ENCODE measurements at places on chromosomes 16 and 17. TPM values are rescaled to one million over a fixed set of nuclear protein-coding genes. Genes with fewer than 3 reads are reported as not detected.

The TAX1BP3 gene
- 52.0 TPM for polyA plus RNA-seq

The KRTAP4-6 gene
- not detected for polyA plus RNA-seq

GRCh38 chr16:88634141-88634993, 4.0 kb upstream of the IL17C start:
- DNase-seq = no peak

The PLXDC1 gene
- 7.4 TPM for polyA plus RNA-seq

- no peak for DNase-seq
Measured at GRCh38 chr17:17034496-17035075, 7.7 kb upstream of the MPRIP start.

- no peak for DNase-seq
Measured at GRCh38 chr16:12881740-12882139, 19.7 kb upstream of the SHISA9 start.

The SLFN14 gene
- polyA plus RNA-seq = 0.61 TPM

GRCh38 chr16:75029854-75030253, 31.0 kb downstream of the ZNRF1 start:
- peak; percentile 51 for DNase-seq

DNA sequence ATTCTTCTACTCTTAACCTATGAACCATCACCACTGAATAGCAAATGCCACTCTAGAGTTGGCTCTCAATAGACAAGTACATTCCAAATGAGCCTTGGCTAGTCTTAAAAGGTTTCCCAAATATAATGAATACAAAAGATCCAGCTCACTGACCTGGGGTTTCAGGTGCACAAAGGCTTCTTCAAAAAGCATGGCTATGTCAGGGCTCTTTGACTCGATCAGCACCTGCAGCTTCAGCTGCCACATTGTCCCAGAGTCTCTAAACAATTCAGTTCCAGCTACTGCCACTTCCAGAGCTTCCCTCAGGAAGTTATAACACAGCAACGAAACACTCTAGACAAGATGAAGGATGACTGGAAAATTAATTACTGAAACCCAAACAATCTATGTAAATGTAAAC, 16.0 kb upstream of the COPRS start:
- DNase-seq = no peak

The CCDC200 gene
- polyA plus RNA-seq = 10.7 TPM

The DPEP1 gene
- 1.2 TPM for polyA plus RNA-seq

DNA sequence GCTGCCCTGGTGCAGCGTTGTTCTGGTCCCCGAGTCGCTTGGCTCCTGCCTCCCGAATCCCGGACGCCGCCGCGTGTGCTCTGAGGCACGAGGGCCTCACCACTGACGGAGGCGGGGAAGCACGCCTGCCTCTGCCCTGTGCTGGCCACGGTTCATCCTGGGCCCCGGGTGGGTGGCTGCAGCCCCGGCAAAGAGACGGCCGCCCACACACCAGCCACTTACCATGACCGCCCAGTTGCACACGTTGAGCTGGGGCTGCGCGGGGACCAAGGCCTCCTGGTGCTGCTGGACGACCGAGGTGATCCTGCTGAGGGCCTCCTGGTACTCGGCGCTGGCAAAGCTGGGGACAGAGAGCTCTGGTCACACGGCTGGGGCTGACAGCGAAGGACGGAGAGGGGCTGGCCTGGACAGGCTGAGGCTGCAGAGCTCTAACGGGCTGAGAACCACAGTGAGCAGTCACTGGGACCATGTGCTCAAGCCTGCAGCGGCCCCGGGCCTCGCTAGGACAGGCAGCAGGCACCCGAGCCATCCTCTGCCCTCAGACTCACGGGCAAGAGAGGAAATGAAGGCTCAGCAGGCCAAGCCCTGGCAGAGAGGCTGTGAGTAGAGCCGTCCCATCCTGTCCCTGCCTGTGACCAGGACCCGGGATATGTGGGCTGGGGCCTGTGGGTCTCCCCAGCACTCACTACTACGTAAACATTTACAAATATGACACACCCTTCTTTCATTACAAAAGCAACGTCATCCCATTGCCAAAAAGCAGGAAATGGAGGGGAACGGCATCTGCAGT, 6.3 kb upstream of the APRT start:
- DNase-seq = no peak

- DNase-seq = peak; percentile 51
Measured at GRCh38 chr17:13931111-13931526, 138.2 kb upstream of the COX10 start.

The ABCC11 gene
- 0.08 TPM for polyA plus RNA-seq

DNA sequence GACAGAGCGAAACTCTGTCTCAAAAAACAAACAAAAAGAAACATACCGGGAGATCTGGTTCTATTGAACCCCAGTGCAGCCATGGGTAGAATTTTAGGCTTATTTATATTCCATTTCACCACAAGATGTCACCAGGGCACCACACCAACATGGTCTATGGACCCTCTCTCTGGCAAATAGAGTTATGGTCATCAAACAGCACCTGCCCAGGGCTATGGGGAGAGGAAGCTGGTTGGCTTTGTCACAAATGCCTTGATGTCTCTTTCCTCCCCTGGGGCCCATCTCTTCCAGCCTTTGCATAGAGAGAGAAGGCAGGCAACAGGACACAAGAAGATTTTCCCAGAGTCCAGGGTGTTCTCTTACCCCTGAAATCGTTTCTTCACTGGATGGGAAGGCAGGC, 128.4 kb downstream of the WWOX start:
- peak; percentile 34 for DNase-seq

The SULT1A2 gene
- polyA plus RNA-seq = 0.33 TPM

GRCh38 chr17:55601874-55602364, 90.7 kb upstream of the SMIM36 start:
- no peak for DNase-seq

DNA sequence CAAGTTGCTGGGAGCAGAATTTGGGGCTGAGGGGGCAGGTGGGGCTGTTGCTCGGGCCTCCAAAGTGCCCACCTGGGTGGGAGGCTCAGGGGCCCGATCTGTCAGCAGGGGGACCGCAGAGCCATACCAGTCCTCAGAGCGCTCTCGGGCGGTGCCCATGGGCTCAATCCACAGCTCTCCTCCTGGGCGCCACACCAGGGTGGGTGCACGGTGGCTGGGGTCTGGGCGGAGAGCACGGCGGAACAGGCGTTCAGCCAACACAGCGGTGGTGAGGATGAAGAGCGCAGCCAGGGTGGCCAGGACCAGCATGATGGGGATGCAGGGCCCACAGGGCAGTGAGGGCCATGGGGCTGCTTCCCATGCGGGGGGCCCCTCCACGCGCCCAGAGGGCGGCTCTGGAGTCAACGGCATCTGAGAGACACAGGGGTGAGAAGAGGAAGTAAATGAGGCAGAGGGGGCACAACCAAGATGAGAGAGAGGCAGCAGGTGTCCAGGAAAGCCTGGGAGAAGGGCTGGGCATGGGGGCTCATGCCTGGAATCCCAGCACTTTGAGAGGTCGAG, 1.2 kb downstream of the C16orf54 start:
- DNase-seq = no peak

GRCh38 chr17:213286-214105, 32.0 kb upstream of the DOC2B start:
- DNase-seq = no peak

GRCh38 chr17:54795046-54795445, 105.6 kb upstream of the TOM1L1 start:
- no peak for DNase-seq

DNA sequence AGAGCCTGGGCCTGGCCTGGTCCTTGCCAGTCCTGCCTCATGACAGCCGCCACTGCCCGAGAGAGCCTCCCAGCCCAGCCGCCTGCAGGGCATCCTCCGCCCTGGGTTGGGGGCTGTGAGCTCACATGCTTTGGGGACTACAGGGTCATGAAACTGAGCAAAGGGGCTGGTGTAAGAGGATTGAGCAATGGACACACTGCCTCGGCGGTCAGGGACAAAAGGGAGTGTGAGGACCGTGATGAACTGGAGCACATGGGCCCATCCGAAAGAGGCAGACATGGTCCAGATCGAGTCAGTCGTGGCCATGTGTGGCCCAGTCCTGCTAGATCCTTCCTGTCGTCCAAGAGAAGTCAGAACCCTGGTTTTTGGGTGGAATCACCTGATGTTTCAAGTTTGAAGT, 52.3 kb downstream of the GSG1L start:
- no peak for DNase-seq

DNA sequence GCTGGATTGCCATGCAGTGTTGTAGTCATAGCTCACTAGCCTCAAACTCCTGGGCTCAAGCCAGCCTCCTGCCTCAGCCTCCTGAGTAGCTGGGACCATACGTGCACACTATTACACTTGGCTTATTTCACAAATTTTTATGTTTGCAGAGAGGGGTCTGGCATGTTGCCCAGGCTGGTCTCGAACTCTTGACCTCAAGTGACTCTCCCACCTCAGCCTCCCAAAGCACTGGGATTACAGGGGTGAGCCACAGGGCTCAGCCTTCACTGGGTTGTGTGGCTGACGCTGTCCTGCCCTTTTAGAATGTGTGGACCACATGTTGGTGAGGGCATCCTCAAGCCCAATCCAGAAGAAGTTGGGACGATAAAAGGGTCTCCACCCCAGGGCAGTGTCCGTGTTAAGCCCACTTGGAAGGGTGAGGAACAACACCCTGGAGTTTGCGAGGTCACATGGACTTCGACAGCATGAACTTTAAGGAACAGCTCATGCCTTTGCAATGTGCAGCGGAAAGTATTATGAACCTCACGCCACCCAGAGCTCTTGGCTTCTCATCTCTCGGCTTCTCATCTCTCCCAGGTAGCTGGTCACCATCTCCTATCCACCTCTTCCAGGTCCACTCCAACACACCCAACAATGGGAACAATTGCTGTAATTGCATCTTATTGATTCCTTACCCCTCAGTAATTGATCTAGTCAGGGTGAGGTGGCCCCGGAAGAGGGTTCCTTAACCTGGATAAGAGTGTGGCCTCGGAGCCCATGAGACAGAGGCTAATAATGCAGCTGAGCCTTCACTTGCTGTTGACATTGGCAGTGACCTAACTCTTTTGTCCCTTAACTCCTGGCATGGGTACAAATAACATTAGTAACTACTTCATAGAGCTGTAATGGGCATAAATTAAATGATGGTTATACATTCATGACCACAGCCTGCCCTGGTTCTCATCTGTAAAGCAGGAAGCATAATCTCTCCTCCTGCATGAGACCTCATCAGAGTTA, 6.7 kb downstream of the FOXL1 start:
- DNase-seq = no peak

GRCh38 chr16:79134300-79134699, 466.2 kb downstream of the MAF start:
- DNase-seq = no peak

The TEKT3 gene
- 2.5 TPM for polyA plus RNA-seq

GRCh38 chr17:73257516-73257915, 4.2 kb downstream of the CPSF4L start:
- no peak for DNase-seq

DNA sequence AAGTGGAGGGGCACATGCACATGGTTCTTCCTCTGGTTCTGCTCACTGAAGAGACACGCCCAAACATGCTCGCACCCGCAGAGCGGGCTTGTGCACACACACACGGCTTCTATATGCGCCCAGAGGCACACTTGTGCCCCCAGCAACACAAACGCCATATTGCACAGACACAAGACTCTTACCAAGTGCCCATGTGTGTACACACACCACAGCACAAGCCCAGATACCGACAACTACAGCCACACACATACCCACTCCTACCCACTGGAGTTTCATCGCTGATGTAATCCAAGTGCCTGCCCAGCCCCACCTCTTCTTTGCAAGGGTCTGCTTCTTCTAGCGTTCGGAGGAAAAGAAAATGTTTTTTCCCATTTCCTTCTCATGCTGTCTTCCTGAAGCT, 6.5 kb upstream of the PRR29 start:
- DNase-seq = no peak

The TPPP3 gene
- 316 TPM for polyA plus RNA-seq

- no peak for DNase-seq
Measured at GRCh38 chr16:14071576-14072271, 605 bp downstream of the MRTFB start.

DNA sequence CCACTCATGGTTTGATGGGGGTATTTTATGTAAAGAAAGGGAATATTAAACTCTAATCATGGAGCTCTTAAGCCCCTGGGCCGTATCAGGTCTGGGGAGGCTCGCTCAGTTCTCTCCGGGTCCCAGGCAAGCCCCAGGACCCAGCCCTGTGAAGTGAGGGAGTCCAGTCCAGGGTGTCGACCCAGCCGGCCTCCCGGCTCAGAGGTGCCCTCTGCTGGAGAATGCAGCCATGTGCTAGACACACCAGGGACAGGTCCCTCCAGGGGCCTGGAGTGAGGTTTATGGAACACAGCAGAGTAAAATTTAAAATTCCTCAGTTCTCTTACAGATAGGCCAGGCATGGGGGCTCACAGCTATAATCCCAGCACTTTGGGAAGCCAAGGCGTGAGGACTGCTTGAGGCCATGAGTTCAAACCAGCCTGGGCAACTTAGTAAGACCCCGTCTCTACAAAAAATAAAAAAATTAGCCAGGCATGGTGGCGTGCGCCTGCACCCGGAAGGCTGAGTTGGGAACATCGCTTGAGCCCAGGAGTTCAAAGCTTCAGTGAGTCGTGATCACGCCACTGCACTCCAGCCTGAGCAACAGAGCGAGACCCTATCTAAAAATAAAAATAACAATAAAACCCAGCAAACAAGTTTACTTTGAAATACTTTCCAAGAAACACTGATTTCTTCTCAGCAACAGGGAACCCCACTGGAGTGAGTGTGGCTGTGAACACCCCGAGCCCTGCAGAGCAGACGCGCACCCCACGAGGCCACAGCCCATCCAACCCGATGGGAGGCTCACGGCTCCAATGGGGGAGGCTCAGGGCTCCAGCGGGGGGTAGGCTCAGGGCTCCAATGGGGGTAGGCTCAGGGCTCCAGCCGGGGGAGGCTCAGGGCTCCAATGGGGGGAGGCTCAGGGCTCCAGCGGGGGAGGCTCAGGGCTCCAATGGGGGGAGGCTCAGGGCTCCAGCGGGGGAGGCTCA, 72.2 kb downstream of the ZNF778 start:
- DNase-seq = peak; percentile 57

The GALK1 gene
- polyA plus RNA-seq = 40.9 TPM

DNA sequence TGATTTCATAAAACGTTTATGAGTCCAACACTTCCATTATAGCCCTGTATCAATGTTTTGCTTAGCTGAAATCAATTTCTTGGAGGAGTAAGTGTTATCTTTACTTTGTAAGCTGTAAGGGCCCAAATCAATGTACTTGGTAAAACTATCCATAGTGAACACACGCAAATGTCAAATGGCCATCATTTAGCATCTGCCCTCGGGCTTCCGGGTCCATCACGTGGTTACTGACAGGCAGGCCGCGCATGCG, 687 bp upstream of the NARF start:
- DNase-seq = no peak

DNA sequence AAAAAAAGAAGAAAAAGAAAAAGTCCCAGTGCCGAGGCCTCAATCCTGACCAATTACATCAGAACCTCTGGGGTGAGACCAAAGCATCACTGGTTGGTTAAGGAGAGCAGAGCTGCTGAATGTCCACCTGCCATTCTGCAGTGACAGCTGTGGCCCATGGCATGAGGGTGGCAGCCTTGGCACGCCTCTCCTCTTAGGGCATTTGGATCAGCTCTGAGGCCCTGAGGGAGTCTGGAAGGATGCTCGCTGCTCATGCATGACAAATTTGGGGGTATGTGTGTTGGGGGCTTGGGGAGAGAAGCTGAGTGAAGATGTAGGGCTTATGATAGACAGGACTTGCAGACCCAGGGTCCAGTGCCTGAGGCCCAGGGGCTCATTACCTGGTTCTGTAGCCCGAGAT, 26.3 kb downstream of the MYLK3 start:
- DNase-seq = peak; percentile 7

- DNase-seq = no peak
Measured at GRCh38 chr17:78933025-78933958, 8.1 kb upstream of the TIMP2 start.
